ENCODE measurements at places on chromosomes 6 and 20.

- DNase-seq = peak; percentile 30
These were observed 105.5 kb downstream of the MRPL14 start for GRCh38 chr6:44021589-44022295.

DNA sequence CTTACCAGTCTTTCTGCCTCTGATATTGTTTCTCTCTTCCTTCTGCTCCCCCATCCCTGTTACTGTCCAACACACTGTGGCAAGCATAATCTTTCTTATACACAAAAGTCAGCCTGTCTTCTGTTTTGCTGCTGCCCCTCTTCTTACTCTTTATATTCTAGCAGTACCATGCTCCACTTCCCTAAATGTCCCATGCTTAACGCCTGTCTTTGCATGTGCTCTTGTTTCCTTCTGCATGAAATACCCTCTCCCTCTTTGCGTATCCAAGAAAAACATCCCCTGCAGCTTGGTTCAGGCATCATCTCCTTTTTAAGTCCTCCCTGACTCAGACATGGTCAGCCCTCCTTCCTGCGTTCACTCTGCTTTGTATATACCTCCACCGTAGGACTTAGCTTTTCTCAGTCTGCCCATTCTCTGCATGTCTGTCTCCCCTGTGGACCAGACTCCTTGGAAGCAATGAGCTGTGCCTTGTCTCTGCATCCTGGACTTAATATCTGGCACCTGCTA lies 103.9 kb downstream of the CTNNBL1 start:
- DNase-seq = no peak

DNA sequence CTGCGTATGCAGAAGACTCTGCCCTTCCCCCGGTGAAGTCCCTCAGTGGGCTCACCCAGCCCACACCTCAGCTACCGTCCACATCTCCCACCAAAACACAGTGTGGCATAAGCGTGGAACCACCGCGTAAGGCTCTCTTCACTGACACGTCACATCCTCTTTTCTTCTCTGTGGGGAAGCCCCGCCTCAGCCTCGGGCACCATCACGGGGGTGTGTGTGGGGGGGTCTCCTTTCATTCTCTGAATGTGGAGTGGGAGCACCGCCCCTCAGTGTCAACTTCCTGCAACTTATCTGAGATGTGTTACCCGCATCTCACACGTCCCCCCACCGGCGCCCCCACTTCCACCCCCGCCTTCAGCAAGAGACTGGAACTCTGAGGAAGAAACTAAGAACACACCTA lies 388.4 kb upstream of the JARID2 start:
- peak; percentile 87 for DNase-seq

- no peak for DNase-seq
These were observed 65.0 kb upstream of the MOCS1 start for GRCh38 chr6:39999006-39999867.

GRCh38 chr6:6178795-6179194 lies 141.7 kb downstream of the F13A1 start:
- no peak for DNase-seq

DNA sequence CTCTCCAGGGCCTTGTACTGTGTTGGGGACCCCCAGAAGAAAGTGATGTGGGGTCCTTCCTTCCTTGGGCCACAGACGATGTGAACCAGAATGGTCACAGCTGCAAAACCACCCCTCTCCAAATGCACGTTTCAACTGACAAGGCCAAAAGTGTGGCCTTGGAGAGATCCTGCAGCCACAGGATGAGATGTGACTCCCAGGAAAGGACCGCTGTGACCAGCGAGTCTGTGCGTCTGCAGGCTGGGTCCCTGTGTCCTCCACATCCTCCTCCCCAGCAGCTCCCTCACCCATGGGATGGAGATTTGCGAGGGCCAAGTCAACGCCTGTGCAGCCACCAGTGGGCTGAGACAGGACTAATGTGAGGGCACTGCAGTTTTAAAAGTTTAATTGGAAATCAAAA lies 247.0 kb downstream of the ERMARD start:
- DNase-seq = no peak

DNA sequence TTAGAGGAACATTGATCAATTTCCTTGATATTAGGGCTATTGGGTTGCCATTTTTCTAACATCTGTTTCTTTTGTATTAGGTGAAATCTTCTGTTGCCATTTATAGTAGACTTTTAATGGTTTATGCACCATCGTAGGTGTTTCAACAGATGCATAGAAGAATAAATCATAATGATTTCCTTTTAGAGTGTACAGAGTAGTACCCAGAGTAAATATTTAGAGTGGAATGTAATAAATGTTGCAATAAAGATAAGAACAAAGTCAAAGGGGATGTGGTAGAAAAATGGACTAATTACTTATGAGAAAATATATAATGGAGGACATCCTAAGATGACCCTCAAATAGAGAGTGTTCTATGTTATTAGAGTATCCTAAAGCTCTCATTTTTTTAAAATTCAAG lies 643.0 kb upstream of the CITED2 start:
- DNase-seq = no peak

DNA sequence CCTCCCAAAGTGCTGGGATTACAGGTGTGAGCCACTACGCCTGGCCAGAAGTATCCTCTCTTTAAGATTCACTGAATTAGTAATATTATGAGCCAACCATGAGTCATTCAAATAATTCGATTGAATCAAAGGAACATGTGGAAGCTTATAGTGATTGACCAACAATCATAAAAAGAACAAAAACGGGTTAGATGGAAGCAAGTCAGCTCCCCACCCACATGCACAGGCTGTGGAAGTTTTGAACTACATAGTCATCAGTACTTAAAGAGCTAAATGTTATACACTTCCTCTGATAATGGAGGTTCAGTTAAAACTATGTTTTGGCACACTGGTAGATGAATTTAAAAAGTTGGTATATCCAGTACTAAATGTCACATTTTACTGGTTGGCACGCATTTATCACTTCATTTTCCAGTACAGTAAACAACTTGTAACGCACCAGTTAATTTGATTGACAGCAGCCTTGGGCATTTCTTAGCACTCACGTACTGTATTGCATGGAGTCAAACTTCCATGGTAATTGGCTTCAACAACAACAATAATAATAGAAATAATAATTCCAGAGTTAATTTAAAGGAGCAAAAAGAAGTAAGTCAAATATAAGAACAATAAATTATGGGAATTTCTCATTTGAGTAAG lies 1107.3 kb upstream of the MAP3K7 start:
- no peak for DNase-seq
